Cardiac muscle cell (in vitro differentiated cells and primary cell): ENCODE measurements at places on chromosomes 16 and 17.

GRCh38 chr16:1036726-1037393 is 35.7 kb upstream of the SSTR5 start:
- no peak for DNase-seq

- no peak for DNase-seq
Measured at GRCh38 chr17:66460558-66460957, 158.1 kb downstream of the PRKCA start.

DNA sequence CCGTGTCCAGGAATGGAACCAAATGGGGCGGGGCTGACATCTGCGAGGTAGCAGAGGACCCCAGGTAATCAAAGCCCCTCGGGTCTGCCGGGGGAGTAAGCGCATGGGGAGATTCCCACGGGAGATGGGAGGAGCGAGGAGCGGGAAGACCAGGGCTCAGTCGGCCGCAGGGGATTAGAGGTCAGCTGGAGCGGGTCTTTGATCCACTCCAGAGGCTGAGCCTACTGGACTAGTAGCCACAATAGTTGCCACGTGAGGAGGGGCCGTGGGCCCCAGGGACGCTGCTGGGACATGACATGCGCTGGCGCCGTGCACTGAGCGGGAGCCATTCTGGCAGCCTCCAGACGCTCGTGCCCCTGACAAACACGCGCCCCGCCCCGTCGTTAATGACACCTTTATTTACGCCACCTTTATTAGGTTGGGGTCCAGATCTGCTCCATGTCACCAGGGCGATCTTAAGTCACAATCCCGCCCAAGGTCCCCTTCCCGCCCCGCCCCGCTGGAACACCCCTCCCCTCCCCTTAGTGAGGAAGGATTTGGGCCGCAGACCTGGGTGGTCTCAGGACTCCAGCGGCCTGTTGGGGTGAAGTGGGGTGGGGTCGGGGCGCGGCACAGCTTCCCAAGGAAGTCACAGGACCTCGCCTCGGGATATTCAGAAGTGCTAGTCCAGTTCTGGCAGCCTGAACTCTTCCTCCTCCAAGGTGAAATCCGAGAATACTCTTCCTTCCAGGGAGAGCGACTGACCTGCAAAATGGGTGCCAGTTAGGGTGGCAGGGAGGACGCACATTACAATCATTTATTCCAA is 15.0 kb downstream of the PPY start:
- DNase-seq: no peak

GRCh38 chr16:6751191-6751590 is 581.5 kb upstream of the RBFOX1 start:
- DNase-seq: no peak

DNA sequence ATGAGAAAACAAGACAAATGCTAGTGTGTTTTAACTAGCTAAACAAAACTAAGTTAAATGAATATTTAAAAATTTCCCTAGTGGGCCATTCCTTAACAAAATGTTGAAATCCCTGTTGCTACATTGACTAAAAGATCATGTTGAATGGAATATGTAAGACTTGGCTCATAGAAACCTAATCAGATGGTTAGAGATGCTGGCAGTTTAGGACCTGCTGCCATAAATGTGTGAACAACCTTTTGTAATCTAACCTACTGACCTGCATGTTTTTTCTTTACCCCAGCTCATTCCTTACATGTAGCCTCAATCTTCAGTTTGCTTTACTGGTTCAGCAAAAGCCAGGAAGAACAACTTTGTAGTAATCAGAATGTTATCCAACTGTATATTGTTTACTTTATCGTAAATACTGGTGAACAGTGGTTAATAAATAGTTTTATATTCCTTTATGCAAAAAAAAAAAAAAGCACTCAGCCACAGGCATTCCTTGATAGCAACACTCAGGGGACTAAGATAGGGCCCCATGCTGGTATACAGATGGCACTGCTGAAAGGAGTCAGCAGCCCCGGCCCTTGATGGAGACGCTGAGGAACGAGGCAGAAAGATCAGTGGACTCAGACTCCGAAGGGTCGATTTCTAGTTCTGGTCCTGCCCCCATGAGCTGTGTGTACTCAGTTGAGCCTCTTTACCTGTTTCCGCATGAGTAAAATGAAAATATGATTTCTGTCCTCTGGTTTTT is 78.2 kb downstream of the MARF1 start:
- DNase-seq: no peak
